ENCODE measurements at places on chromosomes 12 and 14.

- no peak for DNase-seq
Observed at GRCh38 chr12:43095669-43096280, 456.2 kb downstream of the ADAMTS20 start.

DNA sequence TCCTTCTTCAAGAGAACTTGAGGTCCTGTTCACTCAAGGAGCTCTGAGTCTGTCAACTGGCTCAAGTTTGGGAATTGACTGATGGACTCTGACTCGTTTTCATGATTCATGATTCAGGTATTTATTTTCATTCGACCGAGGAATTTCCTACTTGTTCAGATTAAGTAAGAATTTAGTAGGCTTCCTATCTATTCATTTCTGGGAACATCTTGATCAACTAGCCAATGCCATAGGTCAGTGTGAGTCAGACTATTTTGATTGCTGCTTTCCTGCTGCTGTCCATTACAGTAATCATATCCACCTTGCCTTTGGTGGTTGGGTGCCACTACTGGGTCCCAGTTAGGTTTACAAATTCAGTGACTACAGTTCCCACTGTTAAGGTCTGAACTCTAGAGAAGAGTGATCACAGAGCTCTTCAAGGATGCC lies 6.1 kb downstream of the FAM186A start:
- no peak for DNase-seq

DNA sequence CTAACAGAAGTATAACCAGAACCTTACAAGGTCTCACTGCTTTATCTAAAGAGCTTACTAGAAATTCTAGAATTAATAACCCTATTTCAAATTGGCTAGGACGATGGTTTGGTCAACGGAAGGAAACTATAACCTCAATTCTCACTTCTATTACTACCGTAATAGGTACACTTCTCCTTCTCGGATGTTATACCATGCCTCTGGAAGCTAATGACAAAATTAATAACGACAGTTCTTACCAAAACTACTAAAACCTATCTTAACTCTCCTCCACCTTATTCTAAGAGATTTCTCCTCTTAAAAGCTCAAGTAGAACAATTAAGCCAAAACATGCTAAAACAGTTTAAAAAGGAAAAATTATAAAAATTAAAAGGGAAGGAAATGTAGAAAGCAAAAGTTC lies 23.7 kb upstream of the UBC start:
- no peak for DNase-seq

DNA sequence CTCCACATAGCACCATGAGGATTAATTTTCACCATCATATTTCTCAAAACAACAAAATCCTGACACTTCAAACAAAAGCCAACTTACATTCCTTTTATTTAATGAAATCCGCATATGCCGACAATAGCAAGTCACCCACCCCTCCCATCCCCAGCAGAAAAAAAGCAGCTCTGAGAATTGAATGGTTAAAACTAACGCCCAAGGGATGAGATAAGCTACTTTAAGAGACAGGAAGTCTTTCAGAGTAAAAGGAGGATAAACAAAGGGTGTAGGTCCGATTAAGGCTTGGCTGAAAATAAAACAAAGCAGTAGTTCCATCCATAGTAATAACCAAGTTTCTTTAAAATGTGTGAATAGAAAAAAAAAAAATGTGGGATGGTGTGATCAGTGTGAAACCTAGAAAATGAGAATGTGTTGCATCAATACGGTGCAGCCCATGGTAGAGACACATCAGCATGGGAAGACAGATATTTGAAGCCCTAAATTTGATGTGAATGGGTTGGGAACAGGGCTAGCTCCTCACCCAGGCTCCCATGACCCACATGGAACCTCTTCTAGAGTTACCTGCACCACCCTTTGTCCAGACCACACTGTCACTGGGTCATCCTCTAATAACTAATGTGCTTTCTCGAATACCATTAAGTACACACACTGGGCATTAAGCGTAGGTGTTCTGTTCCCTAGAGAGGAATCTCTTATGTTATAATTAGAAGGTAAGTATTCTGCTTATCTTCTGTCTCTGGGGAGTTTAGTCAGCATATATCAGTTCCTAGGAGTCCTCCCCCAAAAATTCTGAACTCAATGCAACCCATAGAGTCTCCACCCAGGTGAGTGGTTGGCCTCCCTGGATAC lies 31.7 kb downstream of the RTRAF start:
- no peak for DNase-seq

DNA sequence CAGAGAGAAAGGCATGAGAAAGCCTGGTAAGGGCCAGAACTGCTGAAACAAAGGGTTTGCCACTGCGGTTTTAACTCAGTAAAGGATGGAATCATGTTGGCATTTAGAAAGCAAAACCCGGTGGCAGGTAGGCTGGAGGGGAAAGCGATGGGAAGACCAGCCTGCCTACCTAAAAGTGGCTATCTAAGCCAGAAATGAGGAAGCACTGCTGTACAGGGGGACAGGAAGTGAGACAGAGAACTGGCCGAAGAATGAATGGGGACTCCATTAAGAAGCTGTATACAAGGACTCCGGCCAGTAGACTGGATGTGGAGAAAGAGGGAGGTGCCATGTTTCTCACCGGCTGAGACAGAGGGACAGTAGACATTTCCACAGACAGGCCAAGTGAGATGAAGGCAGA lies 48.2 kb downstream of the PPM1H start:
- DNase-seq, result no peak

GRCh38 chr12:11906286-11906935 lies 164.3 kb upstream of the BCL2L14 start:
- no peak for DNase-seq
